ENCODE measurements at places on chromosomes 3 and 15.

GRCh38 chr3:69425249-69425648 is 39.4 kb upstream of the FRMD4B start:
- DNase-seq, result no peak

DNA sequence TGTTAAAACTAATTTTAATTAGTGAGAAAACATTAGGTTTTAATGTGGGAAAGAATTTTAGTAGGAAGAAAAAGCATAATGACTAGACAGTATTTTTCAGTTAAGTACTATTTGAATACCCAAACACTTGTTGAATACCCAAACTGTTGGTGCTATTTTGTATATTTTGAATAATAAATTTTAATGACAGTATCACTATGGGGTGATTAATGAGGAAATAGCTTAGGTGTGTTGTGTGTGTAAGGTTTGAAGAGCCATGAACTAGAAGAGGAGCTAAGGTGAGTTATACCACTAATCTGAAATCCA is 4.7 kb upstream of the EBLN2 start:
- DNase-seq, result no peak

GRCh38 chr15:58510715-58511598 is 79.2 kb downstream of the LIPC start:
- DNase-seq, result no peak

DNA sequence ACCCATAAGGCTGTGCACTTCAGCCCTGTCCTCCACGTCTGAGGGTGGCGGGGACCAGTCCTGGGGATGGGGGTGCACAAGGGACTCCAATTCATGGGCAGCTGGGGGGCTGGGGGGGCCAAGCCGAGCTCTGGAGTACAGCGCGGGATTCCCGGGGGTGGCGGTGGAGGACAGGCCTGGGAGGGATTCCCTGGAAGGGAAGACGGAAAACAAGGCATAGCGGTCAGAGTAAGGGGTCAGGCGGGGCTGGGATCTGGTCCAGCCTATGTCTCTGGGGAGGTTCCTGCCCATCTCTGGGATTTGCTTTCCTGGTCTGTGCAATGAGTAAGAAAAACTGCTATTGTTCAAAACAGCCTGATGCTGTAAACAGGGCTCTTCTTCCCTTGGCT is 8.1 kb upstream of the IGDCC3 start:
- no peak for DNase-seq

GRCh38 chr3:47865192-47865591 is 62.3 kb downstream of the DHX30 start:
- DNase-seq, result no peak

GRCh38 chr3:138254216-138254615 is 67.1 kb downstream of the ARMC8 start:
- no peak for DNase-seq

DNA sequence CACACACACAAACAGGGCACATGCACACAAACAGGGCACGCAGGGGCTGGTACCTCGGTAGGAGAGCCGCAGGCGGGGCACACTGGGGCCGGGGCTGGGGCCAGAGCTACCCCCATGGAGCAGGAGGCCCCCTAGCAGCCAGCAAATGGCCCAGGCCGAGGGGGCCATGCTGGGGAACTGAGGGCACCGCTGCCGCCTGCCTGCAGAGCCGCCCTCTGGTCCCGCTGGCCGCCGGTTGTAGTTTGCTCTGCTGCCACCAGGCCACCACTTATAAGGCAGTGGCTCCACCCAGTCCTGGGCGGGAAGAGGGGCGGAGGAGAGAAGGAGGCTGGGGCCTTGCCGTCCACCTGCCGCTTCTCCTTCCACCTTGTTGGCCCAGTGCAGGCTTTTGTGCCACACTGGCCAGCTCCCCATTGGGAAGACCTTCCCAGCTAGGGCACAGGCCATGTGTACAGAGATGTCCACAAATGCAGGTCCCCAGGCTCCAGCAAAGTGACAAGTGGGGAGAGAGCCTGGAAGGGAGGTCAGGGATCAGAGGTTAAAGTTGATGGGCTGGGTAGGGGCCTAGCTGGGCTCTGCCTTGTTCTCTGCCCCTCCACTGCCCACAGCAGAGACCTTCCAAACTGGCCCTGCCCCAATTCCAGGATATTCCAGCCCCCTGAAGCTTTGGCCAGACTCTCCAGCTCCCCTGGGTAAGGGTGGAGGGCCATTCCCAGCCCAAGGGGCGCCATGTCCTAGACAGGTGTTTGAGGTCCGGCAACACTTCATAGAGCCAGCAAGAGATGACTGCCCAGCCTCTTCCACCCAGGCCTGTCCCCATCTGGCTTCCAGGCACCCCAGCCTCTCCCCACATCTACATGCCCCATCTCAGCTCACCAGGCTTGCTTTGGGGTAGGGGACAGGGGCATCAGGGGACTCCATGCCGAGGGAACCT is at the start of gene SEMA3G:
Gene SEMA3G, minus strand, starts transcription at position 244 of the 934 bp plus-strand sequence. Its CDS starts 76 bp downstream, at position 168.
- peak; percentile 54 for DNase-seq
